Naive thymus-derived CD8-positive, alpha-beta T cell (primary cell): ENCODE measurements at places on chromosomes 2 and 18. TPM values are rescaled to one million over a fixed set of nuclear protein-coding genes. Genes with fewer than 3 reads are reported as not detected.

DNA sequence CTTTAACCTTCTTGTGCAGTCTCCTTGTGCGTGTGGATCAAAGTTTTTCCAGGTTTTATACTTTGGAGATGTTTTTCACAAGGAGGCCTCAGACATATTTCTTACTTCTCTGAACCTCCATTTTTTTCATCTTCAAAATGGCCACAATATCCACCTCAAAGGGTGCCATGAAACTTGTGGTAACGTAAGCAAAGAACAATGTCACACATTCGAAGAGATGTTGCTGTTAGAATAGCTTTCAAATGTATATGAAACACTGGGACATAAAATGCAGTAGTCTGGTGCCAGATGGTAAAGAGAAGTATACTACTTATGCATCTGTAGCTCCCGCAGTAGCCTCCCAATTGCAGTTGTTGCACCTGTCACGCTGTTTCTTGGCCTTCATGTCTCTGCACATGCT is 2.6 kb upstream of the KRCC1 start:
- H3K4me1 ChIP-seq, result peaks cover 43% of the 10 kb centered on the region
- DNase-seq, result peak; percentile 22
- H3K36me3 ChIP-seq, result no peaks in the 10 kb centered on the region
- H3K27ac ChIP-seq, result peak overlapping the region; percentile 61
- H3K4me3 ChIP-seq, result no peak overlapping the region

- H3K27me3 ChIP-seq, result peaks cover 29% of the 10 kb centered on the region
- no peak for DNase-seq
- no peak overlapping the region for H3K4me3 ChIP-seq
- no peaks in the 10 kb centered on the region for H3K36me3 ChIP-seq
- H3K27ac ChIP-seq, result no peak overlapping the region
Observed at GRCh38 chr2:216838151-216838550, 21.7 kb downstream of the TNP1 start.

DNA sequence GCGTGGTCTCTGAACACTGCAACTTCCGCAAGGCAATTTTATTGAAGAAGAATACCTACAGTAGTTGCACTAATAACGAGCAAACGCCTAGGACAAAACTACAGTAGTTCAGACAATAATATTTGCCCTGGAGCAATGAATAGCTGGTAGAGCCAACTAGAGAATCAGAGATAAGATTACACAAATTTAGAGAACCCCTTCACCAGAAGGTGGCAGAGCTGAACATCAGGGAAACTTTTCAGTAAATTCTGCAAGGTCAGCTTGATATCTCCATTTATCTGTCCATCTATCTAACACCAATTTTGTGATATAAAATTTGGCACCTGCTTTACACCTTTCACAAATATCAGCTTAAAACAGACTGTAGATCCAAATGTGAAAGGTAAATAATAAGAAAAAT is 43.8 kb downstream of the CDH19 start:
- no peak overlapping the region for H3K27ac ChIP-seq
- DNase-seq, result no peak
- H3K4me1 ChIP-seq, result no peaks in the 10 kb centered on the region
- no peaks in the 10 kb centered on the region for H3K36me3 ChIP-seq
- H3K27me3 ChIP-seq, result no peaks in the 10 kb centered on the region
- H3K4me3 ChIP-seq, result no peak overlapping the region

GRCh38 chr18:44507729-44508325 is 172.9 kb upstream of the SETBP1 start:
- H3K4me3 ChIP-seq, result no peak overlapping the region
- H3K4me1 ChIP-seq, result peaks cover 1% of the 10 kb centered on the region
- no peak overlapping the region for H3K27ac ChIP-seq
- no peak for DNase-seq
- H3K27me3 ChIP-seq, result no peaks in the 10 kb centered on the region

DNA sequence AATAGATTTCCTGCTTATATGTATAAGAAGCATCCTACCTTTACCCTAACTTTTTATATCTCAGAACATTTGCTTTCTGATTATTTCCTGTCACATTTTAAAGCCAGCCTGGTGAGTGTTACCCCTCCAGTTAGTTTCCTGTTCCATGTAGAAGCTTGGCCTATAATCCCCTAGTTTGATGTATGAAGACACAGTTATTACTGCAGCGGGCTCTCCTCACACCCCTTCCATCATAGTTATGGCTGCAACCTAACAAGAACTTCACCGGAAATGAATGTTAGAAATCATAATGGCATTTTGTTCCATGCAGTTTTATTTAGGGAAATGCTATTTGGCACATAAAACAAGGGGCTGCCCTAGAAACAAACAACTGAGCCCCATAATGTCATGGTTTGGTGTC is 400.2 kb upstream of the SETBP1 start:
- H3K4me3 ChIP-seq, result no peak overlapping the region
- no peaks in the 10 kb centered on the region for H3K4me1 ChIP-seq
- no peaks in the 10 kb centered on the region for H3K27me3 ChIP-seq
- H3K36me3 ChIP-seq, result no peaks in the 10 kb centered on the region
- H3K27ac ChIP-seq, result no peak overlapping the region

DNA sequence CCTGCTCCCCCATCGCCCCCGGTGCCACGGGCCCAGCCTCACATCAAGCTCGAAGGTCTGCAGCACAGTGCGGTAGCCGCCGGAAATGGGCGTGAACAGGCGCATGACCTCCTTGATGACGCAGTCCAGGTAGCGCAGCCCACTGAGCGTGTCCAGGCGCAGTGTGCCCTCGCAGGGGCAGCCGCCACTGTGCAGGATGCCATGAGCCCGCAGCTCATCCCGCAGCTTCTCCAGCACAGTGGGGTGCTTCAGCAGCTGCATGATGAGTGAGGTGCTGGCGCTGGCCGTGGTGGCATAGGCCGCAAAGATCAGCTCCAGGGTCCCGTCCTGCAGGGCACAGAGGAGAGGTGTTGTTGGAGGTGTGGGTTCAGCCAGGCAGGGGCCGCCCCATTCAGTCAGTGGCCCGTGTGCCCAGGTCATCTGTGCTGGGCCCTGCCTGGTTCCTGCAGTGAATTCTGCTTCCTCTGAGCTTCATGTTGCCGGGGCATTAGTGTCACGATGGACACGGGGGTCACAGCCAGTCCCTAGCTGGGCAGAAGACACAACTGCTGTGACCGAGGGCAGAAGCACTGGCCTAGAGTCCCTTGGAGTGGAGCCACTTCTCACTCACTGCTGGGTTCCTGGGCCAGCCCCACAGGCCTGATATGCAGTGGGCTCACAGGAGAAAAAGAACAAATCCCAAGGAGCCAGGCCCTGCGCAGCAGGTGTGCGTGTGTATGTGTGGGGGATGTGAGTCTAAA is 14.5 kb downstream of the CYP26B1 start:
- DNase-seq, result no peak
- peaks cover 6% of the 10 kb centered on the region for H3K4me1 ChIP-seq
- no peak overlapping the region for H3K4me3 ChIP-seq
- H3K27me3 ChIP-seq, result no peaks in the 10 kb centered on the region

- H3K4me3 ChIP-seq, result no peak overlapping the region
- peak overlapping the region; percentile 29 for H3K27ac ChIP-seq
- peaks cover 11% of the 10 kb centered on the region for H3K27me3 ChIP-seq
Observed at GRCh38 chr2:226716126-226716525, 83.5 kb downstream of the IRS1 start.

- H3K4me1 ChIP-seq, result no peaks in the 10 kb centered on the region
- H3K27ac ChIP-seq, result no peak overlapping the region
- H3K4me3 ChIP-seq, result no peak overlapping the region
- no peak for DNase-seq
- no peaks in the 10 kb centered on the region for H3K27me3 ChIP-seq
Observed at GRCh38 chr2:228613133-228613850, 431.8 kb upstream of the SPHKAP start.

GRCh38 chr2:48362515-48362914 is 167.4 kb upstream of the STON1 start:
- H3K36me3 ChIP-seq, result peaks cover 60% of the 10 kb centered on the region
- H3K4me1 ChIP-seq, result peaks cover 9% of the 10 kb centered on the region

GRCh38 chr2:88885679-88886416 is 194.4 kb downstream of the RPIA start:
- no peaks in the 10 kb centered on the region for H3K36me3 ChIP-seq
- no peaks in the 10 kb centered on the region for H3K4me1 ChIP-seq
- peaks cover 2% of the 10 kb centered on the region for H3K27me3 ChIP-seq
- no peak overlapping the region for H3K27ac ChIP-seq

GRCh38 chr2:77520641-77521547 is 1.3 kb downstream of the LRRTM4 start:
- DNase-seq, result no peak
- H3K27me3 ChIP-seq, result no peaks in the 10 kb centered on the region
- H3K27ac ChIP-seq, result no peak overlapping the region

- H3K27ac ChIP-seq, result no peak overlapping the region
- no peak overlapping the region for H3K4me3 ChIP-seq
- peaks cover 18% of the 10 kb centered on the region for H3K27me3 ChIP-seq
- no peaks in the 10 kb centered on the region for H3K36me3 ChIP-seq
- no peak for DNase-seq
Observed at GRCh38 chr2:223113161-223113560, 61.2 kb downstream of the KCNE4 start.

DNA sequence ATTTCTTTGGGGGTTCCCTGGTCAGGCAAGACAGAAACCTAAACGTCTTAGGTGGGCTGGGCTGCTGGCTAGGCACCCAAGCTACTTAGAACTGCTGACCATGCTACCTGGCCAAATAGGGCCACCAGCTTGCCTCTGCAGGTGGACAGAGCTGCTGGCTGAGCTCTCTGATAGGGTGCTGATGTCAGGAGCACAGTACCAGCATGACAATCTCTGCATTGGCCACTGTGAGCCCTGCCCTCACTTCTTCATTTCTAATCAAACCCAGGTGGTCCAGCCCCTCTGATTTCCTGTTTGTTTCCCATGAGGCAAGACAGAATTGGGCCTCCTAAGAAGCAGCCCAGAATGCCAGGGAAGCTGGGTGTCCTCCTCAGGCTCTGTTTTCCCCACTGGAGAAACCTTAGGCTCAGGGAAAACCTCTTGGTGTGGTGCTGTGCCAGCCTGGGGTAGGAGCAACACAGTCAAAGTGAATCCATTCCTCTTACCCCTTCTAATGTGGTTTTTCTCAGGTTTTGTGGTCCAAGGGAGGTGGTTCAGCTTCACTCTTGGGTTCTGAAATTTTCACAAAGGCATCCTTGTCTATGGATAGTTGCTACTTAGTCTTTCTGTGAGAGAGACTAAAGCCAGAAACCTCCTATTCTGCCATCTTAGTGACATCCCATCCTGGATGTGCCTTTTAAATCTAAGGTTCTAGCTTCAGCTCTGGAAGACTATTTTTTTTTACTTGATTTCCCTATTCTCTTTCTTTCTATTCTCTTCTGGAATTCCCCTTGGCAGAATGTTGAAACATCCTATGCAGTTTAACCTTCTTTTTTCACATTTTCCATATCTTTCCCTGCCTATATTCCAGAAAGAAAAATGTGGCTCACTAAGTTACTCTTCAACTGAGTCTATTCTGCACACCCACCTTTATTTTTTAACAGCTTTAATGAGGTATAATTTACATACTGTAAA is 15.2 kb downstream of the SP100 start:
- H3K27me3 ChIP-seq, result no peaks in the 10 kb centered on the region
- peak overlapping the region; percentile 47 for H3K4me3 ChIP-seq
- peaks cover 25% of the 10 kb centered on the region for H3K4me1 ChIP-seq
- peaks cover 41% of the 10 kb centered on the region for H3K36me3 ChIP-seq
- DNase-seq, result no peak

DNA sequence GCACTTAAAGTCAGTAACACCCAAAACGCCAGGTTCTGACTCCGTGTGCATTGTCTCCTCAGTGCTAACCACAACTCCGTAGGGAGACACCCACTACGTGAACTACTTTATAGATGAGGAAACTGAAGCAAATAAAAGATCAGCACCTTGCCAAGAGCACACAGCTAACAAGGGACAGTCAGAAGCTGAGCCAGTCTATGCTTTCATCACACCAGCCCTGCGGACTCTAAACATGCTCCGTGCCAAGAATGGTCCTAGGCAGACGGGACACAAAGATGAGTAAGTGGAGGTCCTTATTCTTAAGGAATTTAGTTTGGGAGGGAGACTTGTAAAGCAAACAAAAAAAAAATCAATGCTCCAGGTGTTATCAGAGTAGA is 9.6 kb downstream of the MBOAT2 start:
- no peaks in the 10 kb centered on the region for H3K4me1 ChIP-seq
- H3K4me3 ChIP-seq, result no peak overlapping the region
- DNase-seq, result no peak
- H3K27me3 ChIP-seq, result no peaks in the 10 kb centered on the region
- no peaks in the 10 kb centered on the region for H3K36me3 ChIP-seq

- no peaks in the 10 kb centered on the region for H3K36me3 ChIP-seq
- no peak overlapping the region for H3K4me3 ChIP-seq
- no peak overlapping the region for H3K27ac ChIP-seq
- H3K4me1 ChIP-seq, result peaks cover 8% of the 10 kb centered on the region
Observed at GRCh38 chr2:168705534-168706470, 96.6 kb upstream of the NOSTRIN start.

- H3K4me1 ChIP-seq, result no peaks in the 10 kb centered on the region
- no peak for DNase-seq
- peaks cover 11% of the 10 kb centered on the region for H3K27me3 ChIP-seq
Observed at GRCh38 chr2:26911911-26912861, 58.3 kb upstream of the MAPRE3 start.

DNA sequence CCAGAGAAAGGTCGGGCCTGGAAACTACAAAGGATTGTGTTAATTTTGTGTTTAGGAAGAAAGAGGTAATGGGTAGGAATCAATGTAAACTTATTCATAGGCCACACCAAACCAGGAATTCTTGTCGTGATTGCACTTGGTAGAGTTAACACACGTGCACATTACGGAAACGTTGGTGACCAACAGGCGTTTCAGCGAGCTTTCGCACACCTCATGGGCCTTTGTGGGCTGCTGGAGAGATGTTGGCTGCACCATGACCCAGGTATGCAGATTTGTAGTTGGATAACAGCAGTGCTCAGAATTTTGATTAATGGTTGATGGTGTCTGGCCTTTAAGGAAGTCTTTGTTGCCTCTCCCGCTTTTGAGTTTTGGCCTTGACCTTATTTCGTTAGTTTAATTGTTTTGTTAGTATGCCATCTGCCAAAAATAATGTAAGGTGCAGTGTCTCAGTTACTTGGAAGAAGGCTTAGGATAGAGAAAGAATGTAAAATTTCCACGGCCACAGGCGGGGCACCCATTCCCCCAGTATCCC is 1.9 kb downstream of the ZNF236 start:
- DNase-seq, result no peak
- H3K4me1 ChIP-seq, result peaks cover 57% of the 10 kb centered on the region
- no peaks in the 10 kb centered on the region for H3K36me3 ChIP-seq
- no peaks in the 10 kb centered on the region for H3K27me3 ChIP-seq
- H3K27ac ChIP-seq, result peak overlapping the region; percentile 87
- H3K4me3 ChIP-seq, result peak overlapping the region; percentile 64

- H3K27me3 ChIP-seq, result no peaks in the 10 kb centered on the region
- peak overlapping the region; percentile 92 for H3K27ac ChIP-seq
- DNase-seq, result no peak
Observed at GRCh38 chr2:174248998-174249592, 763 bp upstream of the OLA1 start.

Gene CCDC195
- polyA plus RNA-seq, result not detected

Gene OSR1
- not detected for polyA plus RNA-seq

Gene ZNF892
- 1.7 TPM for polyA plus RNA-seq

Gene INHBB
- polyA plus RNA-seq, result not detected

Gene MOCOS
- polyA plus RNA-seq, result not detected

Gene LIPG
- polyA plus RNA-seq, result not detected

Gene FBXO15
- polyA plus RNA-seq, result 2.0 TPM
